ENCODE measurements at places on chromosomes 3 and 15. TPM values are rescaled to one million over a fixed set of nuclear protein-coding genes. Genes with fewer than 3 reads are reported as not detected.

The SV2B gene
- total RNA-seq = 0.27 TPM

The CPNE4 gene
- total RNA-seq = not detected

- no peak for DNase-seq
These were observed 124.3 kb downstream of the BDH1 start for GRCh38 chr3:197431346-197431910.

GRCh38 chr3:179760944-179761343, 108.1 kb downstream of the USP13 start:
- no peak for DNase-seq

DNA sequence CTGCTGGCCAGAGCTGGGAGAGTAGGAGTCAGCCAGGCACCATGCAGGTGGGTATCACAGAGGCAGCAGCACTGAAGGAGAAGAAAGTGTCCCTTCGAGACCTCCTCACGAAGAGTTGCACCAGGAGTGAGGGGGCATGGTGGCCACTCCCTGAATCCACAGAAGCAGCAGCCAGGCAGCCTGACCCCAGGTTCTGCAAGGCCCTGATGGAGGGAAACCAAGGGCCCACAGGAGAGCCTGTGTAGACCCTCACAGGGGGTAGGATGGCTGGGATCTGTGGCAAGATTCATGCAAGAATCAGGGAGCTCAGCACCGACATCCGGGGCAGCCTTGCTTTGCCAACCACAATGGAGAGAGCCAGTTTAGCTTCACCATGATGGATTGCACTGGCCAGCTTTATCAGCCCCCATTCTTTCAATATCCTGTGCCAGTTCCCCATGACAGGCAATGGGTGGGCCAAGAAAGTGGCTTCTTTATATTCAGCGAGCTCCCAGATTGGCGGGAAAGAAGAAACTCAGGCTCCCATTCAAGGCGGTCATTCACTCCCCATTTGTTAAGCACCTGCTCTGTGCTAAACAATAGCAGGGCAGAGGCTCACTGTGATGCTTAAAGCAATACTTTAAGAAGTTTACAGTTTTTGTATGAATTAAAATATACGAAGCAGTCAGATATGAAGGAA, 33.5 kb upstream of the TBC1D21 start:
- DNase-seq = no peak

Measured in hematopoietic multipotent progenitor cell (in vitro differentiated cells).